ENCODE measurements at places on chromosomes 3 and 15.

DNA sequence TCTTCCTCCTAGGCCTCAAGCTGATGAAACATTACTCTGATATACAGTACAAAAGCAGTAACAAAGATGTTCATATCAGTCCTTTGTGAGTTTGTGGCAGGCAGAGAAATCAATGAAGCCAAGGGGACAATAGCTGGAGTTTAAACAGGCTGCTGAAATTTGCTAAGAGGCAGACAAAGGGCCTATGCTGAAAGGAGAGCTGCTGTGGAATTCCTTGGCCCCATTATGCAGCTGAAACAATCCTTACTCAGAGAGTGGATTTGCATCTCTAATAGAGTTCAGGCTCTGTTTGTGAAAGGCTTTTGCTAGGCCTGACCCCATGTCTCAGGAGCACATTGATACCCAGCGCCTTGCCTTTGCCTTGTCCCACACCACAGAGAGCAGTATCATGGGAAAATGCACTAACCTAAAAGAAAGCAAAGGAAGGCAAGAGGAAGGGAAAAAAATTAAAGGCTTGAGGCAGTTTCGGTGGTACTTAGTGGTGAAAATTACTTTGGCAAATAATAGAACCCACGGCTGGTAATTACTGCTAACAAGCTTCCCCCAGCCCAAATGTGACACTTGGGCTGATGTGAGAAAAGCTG lies 195.0 kb upstream of the EPHA3 start:
- no peak for DNase-seq

DNA sequence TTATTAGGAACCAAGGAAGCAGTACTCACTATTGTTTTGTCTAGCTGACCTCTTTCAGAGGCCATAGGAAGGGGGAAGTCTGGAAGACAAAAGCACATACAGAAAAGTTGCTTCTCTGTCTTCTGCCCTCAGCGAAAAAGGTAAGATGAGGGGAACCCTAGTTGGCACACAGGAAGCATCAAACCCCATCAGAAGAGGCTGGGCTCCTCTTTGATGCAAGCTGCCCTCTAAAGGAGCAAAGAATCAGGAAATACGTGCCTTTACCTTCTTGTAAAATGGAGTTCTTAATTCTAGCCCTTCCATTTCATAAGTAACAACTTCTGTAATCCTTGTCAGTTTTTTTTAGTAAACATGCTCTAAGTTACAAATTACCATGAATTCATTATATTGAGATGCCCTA lies 12.5 kb downstream of the SPINK8 start:
- DNase-seq: no peak

GRCh38 chr3:138455801-138456716 lies 21.6 kb downstream of the ESYT3 start:
- DNase-seq: no peak

DNA sequence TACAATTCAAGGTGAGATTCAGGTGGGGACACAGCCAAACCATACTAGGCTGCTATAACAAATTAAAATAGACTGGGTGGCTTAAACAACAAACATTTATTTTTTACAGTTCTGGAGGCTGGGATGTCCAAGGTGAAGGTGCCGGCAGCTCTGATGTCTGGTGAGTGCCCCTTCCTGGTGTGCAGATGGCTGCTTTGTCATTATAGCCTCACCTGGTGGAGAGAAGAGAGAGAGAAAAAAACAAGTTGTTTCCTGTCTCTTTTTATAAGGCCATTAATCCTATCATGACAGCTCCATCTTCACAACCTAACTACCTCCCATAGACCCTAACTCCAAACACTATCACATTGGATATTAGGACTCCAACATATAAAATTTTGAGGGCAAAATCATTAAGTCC lies 279.7 kb downstream of the ZIC1 start:
- DNase-seq: no peak

DNA sequence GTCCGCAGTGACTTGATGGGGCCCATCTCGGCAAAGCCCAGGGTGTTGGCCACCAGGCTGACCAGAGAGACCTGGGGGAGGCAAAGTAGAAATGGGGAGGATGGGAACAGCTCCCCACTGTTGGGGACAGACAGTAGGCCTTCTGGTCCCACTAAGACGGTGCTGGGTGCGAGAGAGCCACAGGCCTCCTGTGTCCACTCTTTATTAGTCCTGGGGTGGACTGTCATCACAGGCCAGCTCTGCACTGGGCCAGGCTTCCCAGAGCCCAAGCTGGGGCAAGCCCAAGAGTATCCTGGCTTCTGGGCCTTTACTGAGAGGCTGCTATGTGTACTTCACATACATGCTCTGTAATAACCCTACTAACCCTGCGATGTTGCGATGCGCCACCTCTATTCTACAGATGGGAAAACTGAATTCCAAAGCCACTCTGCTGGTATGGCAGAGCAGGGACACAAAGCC lies 66.4 kb downstream of the EXOG start:
- DNase-seq: no peak

DNA sequence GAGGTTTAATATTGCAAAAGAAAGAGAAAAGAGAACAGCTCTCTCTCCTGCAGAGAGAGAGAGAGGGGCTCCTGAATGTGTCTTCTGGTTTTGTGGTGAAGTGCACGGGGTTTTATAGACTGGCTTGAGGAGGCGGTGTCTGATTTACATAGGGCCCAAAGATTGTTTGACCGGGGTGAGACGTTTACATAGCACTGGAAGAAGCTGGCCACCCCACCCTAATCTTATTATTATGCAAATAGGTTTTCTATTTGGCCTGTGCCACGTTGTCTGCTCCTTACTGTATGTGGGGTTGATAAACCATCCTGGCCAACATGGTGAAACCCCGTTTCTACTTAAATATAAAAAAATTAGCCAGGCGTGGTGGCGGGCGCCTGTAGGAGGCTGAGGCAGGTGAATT lies 268.6 kb downstream of the SV2B start:
- no peak for DNase-seq

DNA sequence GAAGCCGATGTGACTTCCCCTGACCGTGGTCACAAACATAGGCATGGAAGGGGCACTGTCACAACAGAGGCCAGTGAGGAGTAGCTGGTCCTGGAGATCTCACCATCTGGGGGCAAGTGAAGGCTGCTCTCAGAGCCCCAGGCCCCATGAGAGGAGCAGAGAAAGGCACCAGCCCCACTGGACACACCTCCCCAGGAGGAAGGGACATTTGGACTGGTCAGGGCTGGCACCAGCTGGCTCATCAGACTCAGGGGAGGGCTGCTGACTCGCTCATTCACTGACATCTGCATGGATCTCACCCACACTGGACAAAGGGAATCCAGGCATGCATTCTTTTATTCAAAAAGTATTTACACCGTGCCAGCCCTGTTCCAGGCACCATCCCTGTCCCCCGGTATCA lies 26.8 kb downstream of the ESYT3 start:
- no peak for DNase-seq

DNA sequence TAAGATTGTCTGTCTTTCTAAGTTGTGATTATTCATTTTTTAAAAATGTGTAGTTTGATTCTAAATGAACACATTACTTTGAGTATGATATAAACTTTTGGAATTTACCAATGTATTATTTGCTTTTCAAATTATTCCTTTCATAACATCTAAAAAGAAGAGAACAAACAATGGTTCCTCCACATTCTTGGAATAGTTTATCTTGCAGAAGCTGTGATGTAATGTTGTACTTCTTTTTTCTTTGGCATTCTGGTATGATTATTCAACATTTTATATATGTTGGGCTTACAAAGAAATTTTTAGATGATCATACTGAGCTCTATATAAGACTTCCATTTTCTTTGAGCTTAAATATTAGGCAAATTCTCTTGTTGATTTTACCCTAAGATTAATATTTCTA lies 419.2 kb downstream of the DIPK2A start:
- no peak for DNase-seq

GRCh38 chr3:66796343-66796742 lies 201.8 kb upstream of the KBTBD8 start:
- DNase-seq: no peak

DNA sequence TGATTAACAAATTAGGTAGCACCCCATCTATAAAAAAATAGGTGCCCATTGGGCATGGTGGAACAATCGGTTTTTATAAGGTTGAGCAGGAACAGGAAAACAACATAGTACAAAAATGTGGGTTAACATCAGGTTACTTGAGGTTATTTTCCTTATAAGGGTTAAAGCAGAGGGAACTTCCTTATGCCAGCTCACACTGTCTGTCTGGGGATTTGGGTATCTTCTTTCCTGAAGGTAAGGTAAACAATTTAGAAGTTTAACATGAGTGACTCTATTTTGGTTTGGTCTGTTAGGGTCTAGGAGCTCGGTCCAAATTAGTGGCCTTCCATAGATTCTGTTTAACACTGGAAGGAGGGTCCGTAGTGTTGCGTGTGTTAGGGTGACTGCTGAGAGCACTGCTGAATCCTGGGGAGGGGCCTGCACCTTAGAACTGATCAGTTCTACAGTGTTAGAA lies 14.7 kb downstream of the CHD2 start:
- DNase-seq: no peak

GRCh38 chr3:111989061-111989678 lies 9.6 kb upstream of the TAGLN3 start:
- no peak for DNase-seq

DNA sequence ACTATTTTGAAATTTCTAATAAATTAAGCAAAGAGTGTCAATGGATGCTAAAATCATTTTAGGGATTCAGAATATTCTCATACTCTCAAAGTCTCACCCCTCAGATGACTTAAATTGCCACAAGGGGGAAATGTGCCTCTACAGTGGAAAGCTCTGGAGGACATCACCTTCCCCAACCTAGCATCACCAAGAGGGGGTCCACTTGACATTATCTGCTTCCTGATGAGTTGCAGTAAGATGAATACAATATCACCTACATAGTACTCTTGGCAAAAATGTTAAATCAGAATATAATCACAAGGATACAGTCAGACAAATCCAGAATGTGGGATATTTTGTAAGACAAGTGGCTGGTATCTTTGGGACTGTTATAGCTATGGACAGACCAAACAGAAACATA lies 290.1 kb downstream of the MFSD1 start:
- no peak for DNase-seq

GRCh38 chr15:58313304-58313703 lies 118.5 kb upstream of the LIPC start:
- no peak for DNase-seq

DNA sequence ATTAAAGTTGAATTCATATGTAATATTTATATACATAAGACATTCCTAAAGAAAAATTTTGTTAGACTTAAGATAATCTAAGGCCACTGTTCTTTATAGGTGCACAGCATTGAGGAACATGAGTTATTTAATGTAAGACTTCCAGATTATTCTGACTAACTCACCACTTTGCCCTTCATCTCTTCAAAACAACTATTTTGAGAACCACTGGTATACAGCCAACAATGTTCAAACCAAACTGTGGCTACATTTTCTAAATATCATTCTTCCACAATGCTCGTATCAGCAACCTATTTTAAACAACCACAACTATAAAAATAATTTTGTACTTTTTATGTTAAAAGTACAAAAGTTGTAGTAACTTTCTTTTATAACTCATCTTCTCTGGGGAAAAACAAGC lies 199.8 kb upstream of the ALCAM start:
- no peak for DNase-seq

GRCh38 chr3:160319322-160319721 lies 79.7 kb downstream of the IFT80 start:
- DNase-seq: no peak

- no peak for DNase-seq
Observed at GRCh38 chr3:42758126-42758525, 14.9 kb downstream of the CCDC13 start.

DNA sequence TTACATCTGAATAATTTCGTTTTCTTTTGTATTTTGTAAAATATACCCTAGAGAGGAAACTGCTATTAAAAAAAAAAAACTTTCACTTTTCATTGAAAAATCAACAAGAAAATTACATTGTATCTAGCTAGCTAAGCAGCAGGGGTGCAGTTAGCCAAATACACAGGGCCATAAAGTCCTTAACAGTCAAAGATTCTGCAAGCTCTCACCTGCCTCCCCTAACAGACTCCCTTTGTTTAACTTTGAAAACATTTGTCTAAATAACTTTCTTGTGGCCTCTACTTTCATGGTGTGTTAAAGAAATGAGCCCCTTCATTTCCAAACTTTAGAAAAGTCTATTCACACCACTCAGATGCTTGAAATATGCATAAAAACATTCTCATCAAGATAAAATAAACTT lies 23.3 kb downstream of the CBLB start:
- DNase-seq: no peak

- no peak for DNase-seq
Observed at GRCh38 chr3:154316974-154317767, 7.1 kb downstream of the DHX36 start.

GRCh38 chr15:82045179-82045891 lies 483 bp downstream of the MEX3B start:
- no peak for DNase-seq

- no peak for DNase-seq
Observed at GRCh38 chr3:179606534-179607085, 2.0 kb downstream of the NDUFB5 start.

DNA sequence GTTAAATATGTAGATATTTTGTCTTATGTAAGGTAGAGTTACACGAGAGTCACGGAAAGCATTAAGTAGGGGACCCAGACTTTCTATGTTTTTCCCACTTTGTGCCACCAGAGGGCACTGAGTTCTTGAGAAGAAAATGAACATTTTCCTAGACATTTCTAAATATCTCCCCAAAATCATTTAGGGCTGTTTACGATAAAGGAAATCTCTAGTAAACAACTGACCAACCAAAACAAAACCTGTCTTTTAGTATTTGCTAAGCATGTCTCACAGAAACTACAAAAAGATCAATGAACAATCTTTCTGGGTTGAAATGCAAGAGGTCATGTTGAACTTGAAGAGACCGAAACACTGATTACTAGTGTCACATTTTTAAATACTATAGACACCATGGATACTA lies 16.1 kb downstream of the POU1F1 start:
- no peak for DNase-seq

- DNase-seq: no peak
Observed at GRCh38 chr3:144011251-144011799, 39.7 kb downstream of the DIPK2A start.

DNA sequence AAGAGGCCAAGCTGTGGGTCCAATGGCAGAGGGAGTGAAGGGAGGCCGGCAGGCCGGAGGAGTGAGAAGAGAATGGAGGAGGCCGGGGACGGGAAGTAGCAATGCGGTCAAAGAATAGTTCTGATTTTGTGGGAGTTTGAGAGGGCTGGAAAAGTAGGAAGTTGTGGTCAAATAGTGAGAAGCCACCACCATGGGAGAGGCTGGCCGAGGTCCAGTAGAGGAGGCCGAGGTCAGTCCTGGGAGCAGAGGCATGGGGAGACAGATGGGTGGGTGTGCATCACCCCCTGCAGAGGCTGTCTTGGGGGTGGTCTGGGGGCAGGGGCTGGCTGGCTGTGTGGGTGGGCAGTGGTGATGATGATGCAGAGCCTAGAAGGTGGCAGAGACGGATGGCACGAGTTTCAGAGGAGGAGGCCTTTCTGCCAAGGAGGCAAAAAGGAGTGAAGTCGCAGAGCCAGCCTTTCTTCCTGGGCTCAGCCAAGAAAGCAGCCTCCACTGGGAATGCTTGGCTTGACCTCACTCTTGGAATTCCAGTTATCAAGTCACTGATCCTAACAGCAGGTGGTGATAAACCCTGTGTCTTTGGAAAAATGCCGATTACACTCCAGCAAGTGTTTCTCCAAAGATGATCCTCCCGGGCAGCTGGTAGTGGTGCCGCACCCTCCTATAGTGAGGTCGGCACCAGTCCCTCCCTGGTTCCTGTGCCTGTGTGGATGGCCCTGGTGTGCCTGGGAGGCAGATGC lies 57.3 kb downstream of the ARNT2 start:
- no peak for DNase-seq
